ENCODE measurements at places on chromosomes 3 and 15.
A peak's percentile ranks its signal among the peaks of the same experiment; 100 is the strongest.

- no peak for DNase-seq
Observed at GRCh38 chr15:90386221-90386620, 1.8 kb upstream of the IQGAP1 start.

DNA sequence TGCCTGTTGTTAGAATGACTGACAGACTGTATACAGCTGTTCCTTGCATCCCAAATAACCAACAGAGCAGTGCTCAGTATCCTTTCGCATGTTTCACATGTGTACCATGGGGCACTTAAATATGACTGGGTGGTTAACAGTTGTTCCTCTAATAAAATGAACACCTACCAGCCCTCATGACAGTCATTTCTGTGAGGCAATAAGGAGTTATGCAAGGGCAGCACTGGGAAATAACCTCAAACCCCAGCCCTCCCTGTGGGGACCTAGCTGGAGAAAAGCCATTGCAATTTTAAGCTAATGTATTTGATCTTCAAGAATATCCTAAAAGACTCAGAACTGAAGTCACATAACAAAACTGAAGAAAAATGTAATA, 7.3 kb downstream of the RFT1 start:
- no peak for DNase-seq

- DNase-seq, result no peak
Observed at GRCh38 chr3:143124601-143125520, 5.3 kb downstream of the CHST2 start.

DNA sequence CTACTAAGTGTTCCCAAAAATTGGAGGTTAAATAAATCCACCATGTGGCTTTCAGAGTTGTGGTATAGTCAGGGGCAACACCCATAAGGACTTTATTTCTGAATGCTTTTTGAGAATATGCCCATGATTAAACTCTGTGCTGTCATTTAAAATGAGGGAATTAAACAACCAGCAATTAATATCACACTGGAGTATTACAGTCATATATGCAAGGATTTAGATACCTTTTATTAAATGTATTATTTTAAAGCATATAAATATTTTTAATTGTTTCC, 227.6 kb downstream of the ZPLD1 start:
- DNase-seq, result no peak

- no peak for DNase-seq
Observed at GRCh38 chr15:36275656-36276055, 303.8 kb upstream of the CDIN1 start.

DNA sequence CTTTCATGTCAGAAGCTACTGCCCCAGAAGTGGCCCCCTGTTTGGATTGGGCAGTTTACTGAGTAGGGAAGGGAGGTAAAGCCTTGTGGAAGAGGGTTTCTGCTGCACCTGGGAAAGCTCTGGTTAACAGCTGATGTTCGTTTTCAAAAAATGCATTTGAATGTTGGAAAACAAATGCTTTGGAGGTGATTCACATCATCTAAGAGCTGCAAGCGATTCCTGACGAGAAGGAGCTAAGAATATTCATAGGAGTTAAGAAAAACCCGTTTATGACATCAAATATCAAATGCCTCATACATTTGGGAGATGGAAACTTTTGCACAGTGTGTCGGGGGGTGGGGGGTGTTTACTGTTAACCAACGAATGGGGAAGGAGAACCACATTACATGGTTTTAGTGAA, 183.8 kb upstream of the NR2F2 start:
- DNase-seq, result no peak

DNA sequence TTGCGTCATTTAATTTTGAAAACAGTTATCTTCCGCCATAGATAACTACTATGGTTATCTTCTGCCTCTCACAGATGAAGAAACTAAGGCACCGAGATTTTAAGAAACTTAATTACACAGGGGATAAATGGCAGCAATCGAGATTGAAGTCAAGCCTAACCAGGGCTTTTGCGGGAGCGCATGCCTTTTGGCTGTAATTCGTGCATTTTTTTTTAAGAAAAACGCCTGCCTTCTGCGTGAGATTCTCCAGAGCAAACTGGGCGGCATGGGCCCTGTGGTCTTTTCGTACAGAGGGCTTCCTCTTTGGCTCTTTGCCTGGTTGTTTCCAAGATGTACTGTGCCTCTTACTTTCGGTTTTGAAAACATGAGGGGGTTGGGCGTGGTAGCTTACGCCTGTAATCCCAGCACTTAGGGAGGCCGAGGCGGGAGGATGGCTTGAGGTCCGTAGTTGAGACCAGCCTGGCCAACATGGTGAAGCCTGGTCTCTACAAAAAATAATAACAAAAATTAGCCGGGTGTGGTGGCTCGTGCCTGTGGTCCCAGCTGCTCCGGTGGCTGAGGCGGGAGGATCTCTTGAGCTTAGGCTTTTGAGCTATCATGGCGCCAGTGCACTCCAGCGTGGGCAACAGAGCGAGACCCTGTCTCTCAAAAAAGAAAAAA, 1.2 kb downstream of the B2M start:
- peak; percentile 15 for DNase-seq

- no peak for DNase-seq
Observed at GRCh38 chr3:143825513-143825912, 22.8 kb downstream of the SLC9A9 start.

All from K562 (cell line).